ENCODE measurements at places on chromosomes 2 and 18. TPM values are rescaled to one million over a fixed set of nuclear protein-coding genes. Genes with fewer than 3 reads are reported as not detected.
A peak's percentile ranks its signal among the peaks of the same experiment; 100 is the strongest.

DSC3 gene
- not detected for total RNA-seq

DNA sequence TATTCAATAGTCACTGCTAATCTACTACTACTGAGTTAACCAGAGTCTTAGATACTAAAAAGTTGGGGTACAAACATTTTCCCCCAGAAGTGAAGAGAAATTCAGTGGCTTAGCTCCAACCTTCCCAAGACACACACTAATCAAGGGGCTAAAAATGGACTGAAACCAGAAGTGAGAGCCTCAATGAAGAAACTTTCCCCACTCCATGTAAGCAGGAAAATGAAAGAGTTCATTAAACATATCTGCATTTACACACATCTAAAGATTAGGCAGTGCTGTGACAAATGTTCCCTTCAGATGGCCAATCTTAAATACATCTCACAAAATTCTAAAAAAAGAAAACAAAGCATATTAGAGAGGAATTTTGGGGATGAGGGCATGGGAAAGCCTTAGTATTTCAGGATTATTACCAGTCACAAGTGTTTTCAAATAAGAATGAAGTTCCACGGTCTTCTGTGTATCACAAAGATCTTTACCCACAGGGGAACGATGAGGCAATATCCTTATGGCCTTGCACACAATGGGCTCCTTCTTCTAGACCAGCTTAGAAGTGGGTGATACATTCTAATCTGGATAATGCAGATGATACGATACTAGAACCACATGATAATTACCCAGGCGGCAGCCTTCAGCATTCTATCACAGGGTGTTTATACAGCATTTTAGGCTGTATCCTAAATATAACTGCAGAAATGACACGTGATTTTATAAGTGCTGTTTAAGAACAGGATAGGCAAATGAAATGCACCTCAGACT, 17.1 kb downstream of the ANKRD44 start:
- H3K36me3 ChIP-seq: peaks cover 28% of the 10 kb centered on the region
- peaks cover 88% of the 10 kb centered on the region for H3K4me1 ChIP-seq
- H3K27ac ChIP-seq: peak overlapping the region; percentile 69
- peak overlapping the region; percentile 69 for H3K4me3 ChIP-seq
- DNase-seq: peak; percentile 29
- H3K27me3 ChIP-seq: no peaks in the 10 kb centered on the region

NMS gene
- total RNA-seq: not detected

- no peaks in the 10 kb centered on the region for H3K4me1 ChIP-seq
- no peaks in the 10 kb centered on the region for H3K27me3 ChIP-seq
- no peak overlapping the region for H3K4me3 ChIP-seq
- no peaks in the 10 kb centered on the region for H3K36me3 ChIP-seq
Measured at GRCh38 chr2:160257041-160257742, 57.1 kb upstream of the ITGB6 start.

DNA sequence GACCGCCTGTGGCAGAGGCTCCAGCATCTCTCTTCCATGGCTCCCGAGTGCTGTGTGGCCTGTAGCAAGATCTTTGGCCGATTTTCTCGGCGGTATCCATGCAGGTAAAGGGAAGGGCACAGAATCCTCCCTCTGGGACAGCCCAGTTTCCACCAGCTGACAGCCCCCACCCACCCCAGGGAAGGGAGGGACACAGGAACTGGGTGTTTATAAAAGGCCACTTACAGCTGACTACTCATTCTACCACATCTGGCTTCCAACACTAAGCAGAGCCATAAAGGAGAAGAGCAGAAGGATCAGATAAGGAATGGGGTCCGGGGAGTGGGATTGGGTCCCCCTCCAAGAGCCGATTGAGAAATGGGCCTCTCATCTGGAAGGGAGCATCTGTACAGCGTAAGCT, 20.2 kb downstream of the RUFY4 start:
- no peaks in the 10 kb centered on the region for H3K4me1 ChIP-seq
- H3K27me3 ChIP-seq: no peaks in the 10 kb centered on the region
- no peak overlapping the region for H3K27ac ChIP-seq
- H3K36me3 ChIP-seq: no peaks in the 10 kb centered on the region

DNA sequence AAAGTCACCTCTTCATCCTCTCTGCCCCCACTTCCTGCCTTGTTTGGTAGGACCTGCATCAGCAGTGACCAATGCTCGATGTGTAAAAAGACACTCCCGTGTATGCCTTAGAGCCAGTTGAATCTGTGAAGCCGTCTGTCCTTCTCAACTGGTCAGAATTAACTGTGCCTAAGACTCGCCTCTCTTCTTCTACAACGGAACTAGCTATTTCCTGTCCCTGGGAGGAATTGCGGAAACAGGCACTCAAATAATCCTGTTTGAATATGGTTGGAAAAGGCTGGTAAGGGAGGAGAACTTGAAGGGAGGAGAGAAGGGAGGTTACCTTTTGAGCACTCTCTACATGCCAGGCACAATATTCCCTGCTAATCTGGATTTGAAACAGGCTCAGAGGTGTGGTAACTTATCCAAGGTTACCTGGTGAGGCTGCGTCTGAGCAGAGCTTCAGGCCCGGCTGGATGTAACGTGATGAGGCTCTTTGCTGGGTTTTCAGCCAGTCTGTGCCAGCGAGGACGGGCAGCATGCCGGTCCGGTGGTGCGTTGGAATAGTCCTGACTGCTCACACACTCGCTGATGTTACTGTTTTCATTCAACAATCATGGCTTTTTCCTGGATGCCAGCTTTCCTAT, 127.0 kb downstream of the FAM168B start:
- H3K27me3 ChIP-seq: peaks cover 9% of the 10 kb centered on the region
- H3K36me3 ChIP-seq: no peaks in the 10 kb centered on the region
- no peak for DNase-seq
- no peaks in the 10 kb centered on the region for H3K4me1 ChIP-seq
- H3K27ac ChIP-seq: no peak overlapping the region

- H3K27me3 ChIP-seq: no peaks in the 10 kb centered on the region
- DNase-seq: no peak
- H3K27ac ChIP-seq: no peak overlapping the region
- no peak overlapping the region for H3K4me3 ChIP-seq
- no peaks in the 10 kb centered on the region for H3K36me3 ChIP-seq
Measured at GRCh38 chr2:28350791-28351285, 41.8 kb upstream of the FOSL2 start.

DNA sequence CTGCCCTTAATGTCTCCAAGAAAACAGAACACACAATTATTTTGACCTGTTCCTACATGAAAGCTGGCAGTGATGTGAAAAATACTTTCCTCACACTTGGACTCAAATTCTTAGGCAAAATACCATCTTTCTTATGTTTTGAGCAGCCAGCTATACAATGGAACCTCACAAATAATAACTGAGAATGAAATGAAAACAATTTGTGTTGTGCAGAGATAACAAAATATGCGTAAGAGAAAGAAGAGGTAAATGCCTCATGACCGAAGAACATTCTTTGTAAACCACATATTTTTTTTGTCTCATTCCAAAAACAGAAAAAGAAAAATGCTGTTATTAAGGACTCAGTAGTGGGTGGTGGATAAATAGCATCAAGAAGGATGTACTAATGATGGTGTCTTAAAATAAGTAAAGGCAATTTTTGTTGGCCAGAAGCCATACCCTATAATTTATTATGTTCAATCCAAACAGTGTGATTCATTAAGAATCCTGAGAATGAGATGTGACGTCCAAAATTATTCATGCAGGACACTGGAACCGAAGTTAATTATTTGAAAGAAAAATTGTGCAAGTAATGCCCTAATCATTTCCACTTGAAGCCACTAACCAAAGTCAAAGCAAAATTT, 193.0 kb upstream of the NETO1 start:
- no peak overlapping the region for H3K27ac ChIP-seq
- no peaks in the 10 kb centered on the region for H3K36me3 ChIP-seq
- no peaks in the 10 kb centered on the region for H3K4me1 ChIP-seq
- H3K4me3 ChIP-seq: no peak overlapping the region
- no peak for DNase-seq
- no peaks in the 10 kb centered on the region for H3K27me3 ChIP-seq

DNA sequence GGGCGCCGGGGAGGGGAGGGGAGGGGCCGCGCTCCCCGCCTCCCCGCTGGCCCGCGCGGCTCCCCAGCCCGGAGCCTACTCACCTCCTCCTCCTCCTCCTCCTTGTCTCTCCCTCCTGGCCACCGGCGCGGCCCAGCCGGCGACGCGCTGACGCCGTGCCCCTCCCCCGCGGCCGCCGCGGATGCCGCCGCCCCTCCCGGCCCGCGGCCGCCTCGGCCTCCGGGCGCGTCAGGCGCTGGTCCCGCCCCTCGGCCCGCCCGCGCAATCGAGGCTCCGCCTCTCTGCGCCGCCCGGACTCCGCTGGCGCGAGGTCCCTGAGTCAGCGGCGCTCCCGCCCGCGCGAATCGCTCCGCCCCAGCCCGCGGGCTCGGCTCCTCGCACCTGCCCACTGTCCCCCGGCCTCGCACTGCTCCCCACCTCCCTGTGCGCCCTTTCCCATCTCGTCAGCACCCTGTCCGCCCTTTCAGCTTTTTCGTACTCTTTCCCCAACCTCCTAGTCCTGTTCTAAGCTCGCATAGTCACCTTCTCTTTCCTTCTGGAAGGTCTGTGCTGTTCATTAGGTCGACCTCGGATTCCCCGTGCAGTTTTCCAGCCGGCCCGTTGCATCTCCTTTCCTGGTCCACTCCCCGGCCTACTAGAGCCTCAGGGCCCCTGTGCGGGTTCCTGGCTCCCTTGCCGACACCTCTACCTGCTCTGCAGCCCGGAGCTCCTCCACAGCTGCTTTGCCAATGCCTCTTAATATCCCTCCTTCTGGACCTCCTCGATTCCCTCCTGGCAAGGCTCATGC, 187.4 kb downstream of the ZEB2 start:
- no peaks in the 10 kb centered on the region for H3K36me3 ChIP-seq
- no peak overlapping the region for H3K27ac ChIP-seq
- no peaks in the 10 kb centered on the region for H3K27me3 ChIP-seq
- DNase-seq: peak; percentile 94
- H3K4me3 ChIP-seq: peak overlapping the region; percentile 81

GRCh38 chr2:58194458-58194857, 46.7 kb downstream of the FANCL start:
- no peaks in the 10 kb centered on the region for H3K27me3 ChIP-seq
- no peak overlapping the region for H3K4me3 ChIP-seq
- H3K4me1 ChIP-seq: no peaks in the 10 kb centered on the region
- H3K27ac ChIP-seq: no peak overlapping the region
- H3K36me3 ChIP-seq: no peaks in the 10 kb centered on the region
- no peak for DNase-seq

GRCh38 chr18:77051581-77052296, 80.8 kb downstream of the MBP start:
- H3K4me3 ChIP-seq: no peak overlapping the region
- H3K4me1 ChIP-seq: peaks cover 46% of the 10 kb centered on the region
- peak overlapping the region; percentile 92 for H3K27ac ChIP-seq

Measured in B cell (primary cell).